Adrenal gland (tissue), 19 donors: ENCODE measurements at places on chromosomes 5 and 9. TPM values are rescaled to one million over a fixed set of nuclear protein-coding genes. Genes with fewer than 3 reads are reported as not detected.

- no peak for DNase-seq
- no peak overlapping the region for H3K4me3 ChIP-seq
- no peaks in the 10 kb centered on the region for H3K4me1 ChIP-seq
- no peaks in the 10 kb centered on the region for H3K36me3 ChIP-seq
Measured at GRCh38 chr9:12272471-12273120, 420.6 kb upstream of the TYRP1 start.

DNA sequence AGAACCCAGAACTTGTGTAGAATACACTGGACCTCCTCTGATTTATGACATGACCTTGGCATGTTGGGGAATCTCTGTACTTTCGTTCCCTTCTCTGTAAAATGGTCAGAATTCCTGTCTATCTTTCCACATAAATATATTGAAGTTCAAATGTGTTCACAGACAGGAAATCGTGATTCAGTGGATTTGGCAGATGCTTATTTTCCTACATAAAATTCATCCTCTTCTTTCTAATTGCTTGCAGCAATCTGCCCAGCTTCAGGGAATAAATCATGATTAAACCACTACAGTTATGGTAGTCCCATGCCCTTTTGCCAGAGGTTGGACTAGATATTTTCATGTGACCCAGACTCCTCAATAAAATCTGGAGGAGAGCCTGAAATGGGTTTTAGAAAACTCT lies 52.1 kb upstream of the ARL15 start:
- H3K36me3 ChIP-seq, result no peaks in the 10 kb centered on the region
- no peaks in the 10 kb centered on the region for H3K4me1 ChIP-seq
- no peaks in the 10 kb centered on the region for H3K27me3 ChIP-seq
- no peak overlapping the region for H3K4me3 ChIP-seq
- no peak for DNase-seq

GRCh38 chr5:169650701-169651331 lies 13.7 kb downstream of the DOCK2 start:
- no peak for DNase-seq
- peak overlapping the region; percentile 20 for H3K27ac ChIP-seq
- H3K36me3 ChIP-seq, result no peaks in the 10 kb centered on the region
- no peaks in the 10 kb centered on the region for H3K27me3 ChIP-seq
- no peaks in the 10 kb centered on the region for H3K4me1 ChIP-seq

- H3K4me1 ChIP-seq, result no peaks in the 10 kb centered on the region
- H3K27ac ChIP-seq, result no peak overlapping the region
- no peak for DNase-seq
- H3K4me3 ChIP-seq, result no peak overlapping the region
- no peaks in the 10 kb centered on the region for H3K27me3 ChIP-seq
Measured at GRCh38 chr5:7671381-7671993, 179.4 kb downstream of the CFAP90 start.

- DNase-seq, result peak; percentile 41
- no peak overlapping the region for H3K27ac ChIP-seq
- no peaks in the 10 kb centered on the region for H3K36me3 ChIP-seq
- H3K27me3 ChIP-seq, result no peaks in the 10 kb centered on the region
- H3K4me1 ChIP-seq, result no peaks in the 10 kb centered on the region
Measured at GRCh38 chr9:121839726-121840500, 188.5 kb downstream of the DAB2IP start.

DNA sequence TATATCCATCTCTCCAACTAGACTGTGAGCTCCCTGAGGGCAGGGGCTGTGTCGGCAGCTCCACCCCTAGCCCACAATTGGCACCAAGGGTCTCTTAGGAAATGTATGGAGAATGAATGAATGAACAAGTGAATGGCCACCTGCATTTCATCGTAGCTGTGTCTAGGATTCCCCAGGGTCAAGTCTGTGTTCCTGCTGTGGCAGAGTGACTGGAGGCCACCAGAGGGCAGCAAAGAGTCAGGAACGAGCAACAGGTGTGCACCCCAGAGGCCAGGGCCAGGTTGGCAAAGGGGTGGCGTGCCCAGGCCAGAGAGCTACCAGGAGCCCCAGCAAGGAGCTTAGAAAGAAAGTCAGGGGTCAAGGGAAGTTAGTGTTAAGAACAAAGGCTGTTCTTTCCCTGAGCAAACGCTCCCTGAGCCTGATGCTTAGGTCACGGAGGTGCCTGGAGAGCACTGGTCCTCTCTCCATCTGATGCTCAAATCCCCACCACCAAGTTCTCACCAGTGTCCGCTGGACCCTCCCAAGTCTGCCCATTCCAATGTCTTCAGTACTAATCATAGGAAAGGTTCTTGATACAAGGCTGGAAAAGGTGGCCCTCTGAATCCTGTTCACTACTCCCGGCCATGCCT lies 160.7 kb downstream of the PAX5 start:
- H3K27me3 ChIP-seq, result no peaks in the 10 kb centered on the region
- H3K4me1 ChIP-seq, result peaks cover 8% of the 10 kb centered on the region
- H3K27ac ChIP-seq, result no peak overlapping the region
- peak; percentile 80 for DNase-seq

Gene CCDC187
- total RNA-seq, result 0.07 TPM

Gene CTXN3
- not detected for total RNA-seq

Gene INSL4
- not detected for total RNA-seq

Gene FAT2
- not detected for total RNA-seq

Gene PCDHGA4
- 1.6 TPM for total RNA-seq
